Left kidney (tissue), 8 donors: ENCODE measurements at places on chromosomes 5 and 9. TPM values are rescaled to one million over a fixed set of nuclear protein-coding genes. Genes with fewer than 3 reads are reported as not detected.

GRCh38 chr5:55276771-55277170 lies 30.7 kb downstream of the DHX29 start:
- DNase-seq: no peak

- no peak for DNase-seq
Observed at GRCh38 chr9:35714579-35715252, 17.3 kb downstream of the TLN1 start.

DNA sequence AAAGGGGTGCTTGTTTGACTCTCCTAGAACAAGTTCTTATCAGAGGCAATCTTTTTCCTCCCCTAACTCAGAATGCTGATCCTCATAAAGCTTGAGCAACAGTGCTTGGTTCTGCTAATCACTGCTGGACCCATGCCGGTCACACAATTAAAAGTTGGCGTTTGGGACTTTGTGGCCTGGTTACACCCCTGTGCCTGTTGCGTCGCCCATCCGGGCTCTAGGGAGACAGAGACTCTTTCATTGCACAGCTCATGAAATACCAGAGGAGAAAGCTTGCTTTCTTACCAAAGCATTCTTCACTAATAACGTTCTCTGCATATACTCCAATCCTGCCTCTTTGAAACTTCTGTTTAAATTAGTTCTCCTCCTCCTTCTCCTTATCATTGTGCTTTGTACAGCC lies 301.1 kb downstream of the NR3C1 start:
- DNase-seq: no peak

DNA sequence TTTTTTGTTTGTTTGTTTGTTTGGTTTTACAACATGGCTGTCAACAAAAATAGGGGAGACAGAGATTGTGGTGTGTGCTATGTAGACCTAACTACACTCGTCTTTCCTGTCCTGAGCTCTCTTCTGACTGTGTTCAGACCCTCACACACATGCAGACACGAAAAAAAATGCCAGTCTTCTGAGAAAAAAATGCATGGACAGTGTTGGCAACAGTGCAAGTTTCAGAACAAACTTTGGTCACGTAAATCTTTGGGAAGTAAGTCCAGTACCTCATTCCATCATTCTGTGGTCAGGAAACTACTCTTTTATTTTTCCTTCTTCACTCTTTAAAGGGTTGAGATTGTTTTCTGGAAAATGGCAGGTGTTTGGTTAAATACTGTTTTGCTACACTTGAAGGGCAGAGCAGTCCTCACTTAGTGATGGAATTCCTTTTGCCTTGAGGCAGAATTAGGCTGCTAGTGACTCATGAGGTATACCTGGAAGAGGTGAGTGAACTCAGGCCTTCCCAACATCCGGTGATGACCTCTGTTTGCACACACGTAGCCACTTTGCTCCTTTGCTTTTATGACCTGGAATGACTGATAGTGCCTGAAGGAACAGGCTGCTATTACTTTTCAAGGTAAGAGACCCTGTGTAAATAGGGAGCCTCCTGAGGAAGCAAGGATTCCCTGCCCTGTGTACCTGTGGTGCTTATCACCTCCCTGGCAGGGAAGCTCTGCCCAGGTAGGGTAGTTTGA lies 81.6 kb upstream of the TNFAIP8 start:
- DNase-seq: no peak

The AQP7 gene
- polyA plus RNA-seq: 24.4 TPM

The IFNB1 gene
- polyA plus RNA-seq: not detected
